ENCODE measurements at places on chromosomes 6 and 20.
A peak's percentile ranks its signal among the peaks of the same experiment; 100 is the strongest.

GRCh38 chr20:47674686-47675085 is 110.6 kb downstream of the SULF2 start:
- no peak for DNase-seq

DNA sequence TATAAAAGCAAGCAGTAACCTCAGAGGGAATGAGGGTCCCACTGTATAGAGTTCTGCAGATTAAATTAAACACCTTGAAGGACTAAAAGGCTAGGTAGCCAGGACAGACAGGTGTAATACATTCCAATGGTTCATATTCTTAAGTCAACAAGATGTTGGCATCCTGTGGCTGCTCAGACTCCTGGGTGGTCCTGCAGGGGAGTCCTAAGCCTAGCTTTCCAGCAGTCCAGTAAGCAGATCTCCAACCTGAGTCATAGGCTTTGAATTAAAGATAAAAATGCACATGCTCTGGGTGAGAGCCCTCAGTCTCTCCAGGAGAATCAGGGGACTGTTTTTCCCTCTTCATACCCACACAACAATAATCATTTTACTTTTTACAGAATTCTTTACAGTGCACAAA is 307.3 kb upstream of the SUPT3H start:
- no peak for DNase-seq

DNA sequence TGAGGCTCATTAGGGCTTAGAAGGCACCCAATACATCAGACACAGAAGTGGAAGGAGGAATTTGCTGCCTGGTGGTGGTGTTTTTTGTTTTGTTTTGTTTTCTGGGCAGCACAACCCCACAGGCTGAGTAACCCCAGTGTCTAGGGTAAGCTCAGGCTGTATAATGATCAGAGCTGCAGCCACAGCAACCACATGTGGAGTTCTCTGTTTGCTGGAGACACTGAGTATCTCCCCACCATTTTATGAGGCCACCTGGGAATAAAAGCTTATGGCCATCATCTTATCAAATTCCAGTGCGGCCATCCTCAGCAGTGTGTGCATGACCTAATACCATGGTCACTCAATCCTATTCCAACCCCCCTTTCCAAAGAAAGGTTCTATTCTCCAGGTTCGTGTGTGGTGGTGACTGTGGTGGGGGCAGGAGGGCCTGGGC is 3.4 kb upstream of the DLL1 start:
- no peak for DNase-seq

DNA sequence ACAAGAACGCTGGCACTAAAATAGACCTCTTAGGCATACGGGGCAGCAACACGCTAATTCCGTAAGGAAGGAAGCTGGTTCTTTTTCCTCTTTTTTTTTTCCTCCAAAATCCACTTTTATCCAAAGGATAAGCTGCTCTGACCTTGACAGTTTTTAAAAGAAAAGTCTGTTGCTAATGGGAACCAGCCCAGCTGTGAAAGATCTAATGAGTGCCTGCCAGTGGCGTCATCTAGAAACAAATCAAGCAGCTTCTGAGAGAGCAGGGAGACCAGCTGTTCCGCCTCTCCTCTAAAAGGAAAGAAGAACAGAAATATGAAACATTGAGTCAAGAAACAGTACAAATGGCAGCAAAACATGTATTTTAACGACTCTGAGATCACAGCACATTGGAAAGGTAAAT is 78.6 kb downstream of the FAXC start:
- DNase-seq: no peak

GRCh38 chr6:36160147-36160760 is 29.9 kb downstream of the MAPK13 start:
- no peak for DNase-seq

DNA sequence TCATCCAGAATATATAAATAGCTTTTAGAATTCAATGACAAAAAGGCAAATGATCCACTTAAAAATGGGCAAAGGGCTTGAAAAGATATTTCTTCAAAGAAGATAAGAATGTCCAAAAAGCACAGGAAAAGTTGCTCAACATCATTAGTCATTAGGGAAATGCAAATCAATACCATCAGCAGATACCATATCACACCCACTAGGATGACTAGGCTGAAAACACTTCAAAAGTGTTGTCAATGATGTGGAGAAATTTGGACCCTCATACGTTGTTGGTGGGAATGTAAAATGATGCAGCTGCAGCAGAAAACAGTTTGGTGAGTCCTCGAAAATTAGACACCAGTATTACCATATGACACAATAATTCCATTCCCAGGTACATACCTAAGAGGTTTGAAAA is 303.6 kb upstream of the SLC35B3 start:
- no peak for DNase-seq

DNA sequence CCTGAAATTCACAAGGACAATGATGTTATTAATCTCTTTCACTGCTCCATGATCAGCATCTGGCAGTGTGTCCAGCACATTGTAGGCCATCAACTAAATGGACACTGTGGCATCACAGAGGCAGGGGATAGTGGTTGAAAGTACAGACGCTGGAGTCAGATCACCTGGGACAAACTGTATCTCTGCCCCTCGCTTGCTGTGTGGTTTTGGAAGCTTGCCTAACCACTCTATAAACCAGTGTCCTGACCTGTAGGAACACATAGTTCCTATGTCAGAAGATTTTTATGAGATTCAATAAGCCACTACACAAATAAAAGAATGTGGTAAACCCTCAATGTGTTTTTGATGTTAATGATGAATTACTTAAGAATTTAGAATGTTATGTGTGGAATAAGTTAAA is 219.3 kb upstream of the RNF217 start:
- no peak for DNase-seq

DNA sequence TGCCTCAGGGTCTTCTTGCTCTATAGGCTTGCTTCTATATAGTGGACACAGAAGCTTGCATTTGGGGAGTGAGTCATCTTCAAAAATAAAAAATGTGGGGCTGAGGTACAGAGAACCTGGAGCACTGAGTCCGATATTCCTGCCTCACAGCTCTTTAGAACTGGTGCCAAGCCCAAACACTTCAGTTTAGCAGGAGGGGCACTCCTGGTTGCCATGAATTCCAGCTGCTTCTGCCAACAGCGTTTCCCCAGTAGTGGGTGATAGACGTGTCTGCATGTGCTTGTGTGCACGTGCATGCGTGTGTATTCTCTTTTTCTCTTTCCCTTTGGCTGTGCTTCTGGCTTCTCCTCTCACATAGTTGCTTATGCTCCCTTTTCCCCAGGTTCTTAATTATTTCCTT is 11.9 kb downstream of the DNPH1 start:
- no peak for DNase-seq

- DNase-seq: no peak
Observed at GRCh38 chr6:163651915-163652668, 237.6 kb downstream of the QKI start.

- no peak for DNase-seq
Observed at GRCh38 chr6:3882431-3882830, 33.3 kb downstream of the FAM50B start.

DNA sequence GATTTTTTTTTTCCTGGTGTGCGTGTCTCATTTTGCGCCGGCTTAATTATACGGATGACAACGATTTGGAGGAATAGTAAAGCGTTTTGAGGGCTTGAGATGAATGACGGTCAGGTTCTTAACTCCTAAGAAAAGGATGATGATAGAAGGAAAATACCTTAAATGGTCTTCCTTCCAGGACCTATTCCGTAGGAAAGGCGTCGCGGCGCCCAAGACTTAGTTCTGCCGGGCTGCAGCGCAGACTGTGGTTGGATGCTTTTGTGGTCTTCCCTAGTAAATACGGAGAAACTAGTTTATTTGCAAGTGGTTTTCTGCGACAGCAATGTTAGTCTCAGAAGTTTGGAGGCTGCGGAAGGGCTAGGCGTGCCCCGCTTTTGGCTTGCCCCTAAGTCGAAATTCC is 8.4 kb downstream of the GNAS-AS1 start:
- no peak for DNase-seq

DNA sequence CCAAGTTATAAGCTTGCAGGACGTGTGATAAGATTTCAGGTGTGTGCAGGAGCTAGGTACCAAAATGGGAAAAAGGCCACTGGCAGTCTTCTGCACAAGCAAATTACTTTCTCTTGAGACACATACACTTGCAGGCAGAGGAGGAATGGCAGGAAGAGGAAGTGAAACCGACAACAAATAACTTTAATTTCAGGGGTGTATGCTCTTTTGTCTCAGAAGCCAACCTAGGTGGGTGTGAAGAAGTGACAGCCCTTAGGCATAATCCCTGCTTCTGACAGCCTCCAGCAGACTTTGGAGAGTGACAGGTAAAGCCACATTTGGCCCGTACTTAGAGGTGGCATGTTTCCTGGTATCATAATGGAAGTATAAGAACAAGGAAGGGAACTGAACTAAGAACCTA is 118.8 kb upstream of the TRAF3IP2 start:
- peak; percentile 36 for DNase-seq

DNA sequence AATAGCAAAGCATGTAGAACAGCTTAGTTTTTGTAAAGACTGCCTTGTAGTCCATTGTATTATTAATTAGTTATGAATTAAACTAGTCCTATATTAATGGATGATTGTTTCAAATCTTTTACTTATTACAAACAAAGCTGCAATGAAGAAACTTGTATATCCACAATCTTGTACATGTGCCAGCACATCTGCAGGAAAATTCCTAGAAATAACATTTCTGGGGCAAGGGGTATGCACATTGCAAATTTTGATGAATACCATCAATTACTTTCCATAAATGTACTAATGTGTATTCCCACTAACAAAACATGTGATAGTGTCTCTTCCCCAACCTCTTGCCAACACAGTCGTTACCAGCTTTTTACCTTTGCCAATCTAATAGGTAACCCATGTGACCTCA is 73.6 kb upstream of the AKAP12 start:
- no peak for DNase-seq

GRCh38 chr6:130889423-130889822 is 62.2 kb downstream of the SMLR1 start:
- no peak for DNase-seq

- DNase-seq: no peak
Observed at GRCh38 chr20:35604449-35604747, 11.2 kb upstream of the SPAG4 start.

DNA sequence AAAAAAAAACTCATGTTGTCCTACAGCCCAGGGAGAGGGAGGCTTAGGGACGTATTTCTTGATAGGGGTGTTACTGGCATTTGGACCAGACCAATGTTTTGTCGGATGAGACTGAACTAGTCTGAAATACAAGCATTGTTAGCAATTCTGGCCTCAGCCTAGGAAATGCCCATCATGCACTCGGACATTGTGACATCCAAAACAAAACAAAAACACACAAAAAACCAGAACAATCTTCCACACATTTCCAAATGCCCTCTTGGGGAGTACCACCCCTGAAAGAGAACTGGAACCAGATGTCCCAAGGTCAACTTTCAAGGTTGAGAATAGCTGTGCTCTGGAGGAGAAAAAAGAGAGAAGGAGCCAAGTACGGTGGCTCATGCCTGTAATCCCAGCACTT is 299.1 kb upstream of the JARID2 start:
- DNase-seq: no peak

DNA sequence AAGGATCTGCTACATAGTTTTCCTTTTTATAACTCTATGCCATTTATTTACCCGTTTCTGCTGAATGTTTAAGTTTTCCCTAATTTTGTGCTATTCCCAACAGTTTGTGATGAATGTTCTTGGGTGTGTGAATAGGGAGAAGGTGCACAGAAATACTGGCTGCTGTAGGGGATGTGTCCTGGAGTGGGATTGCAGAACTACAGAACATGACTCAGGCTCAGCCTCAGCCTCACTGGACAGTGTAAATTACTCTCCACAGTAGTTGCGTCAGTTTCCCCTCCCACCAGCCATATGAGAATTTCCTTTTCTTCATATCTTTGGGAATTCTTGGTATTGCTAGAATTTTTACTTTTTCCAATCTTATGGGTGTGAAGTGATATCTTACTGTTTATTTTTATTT is 57.0 kb downstream of the SLX4IP start:
- DNase-seq: no peak

GRCh38 chr20:51335329-51335841 is 207.1 kb downstream of the NFATC2 start:
- no peak for DNase-seq

GRCh38 chr20:53706466-53707370 is 113.1 kb upstream of the ZNF217 start:
- DNase-seq: peak; percentile 58

GRCh38 chr6:129751384-129751783 is 41.4 kb upstream of the ARHGAP18 start:
- no peak for DNase-seq

DNA sequence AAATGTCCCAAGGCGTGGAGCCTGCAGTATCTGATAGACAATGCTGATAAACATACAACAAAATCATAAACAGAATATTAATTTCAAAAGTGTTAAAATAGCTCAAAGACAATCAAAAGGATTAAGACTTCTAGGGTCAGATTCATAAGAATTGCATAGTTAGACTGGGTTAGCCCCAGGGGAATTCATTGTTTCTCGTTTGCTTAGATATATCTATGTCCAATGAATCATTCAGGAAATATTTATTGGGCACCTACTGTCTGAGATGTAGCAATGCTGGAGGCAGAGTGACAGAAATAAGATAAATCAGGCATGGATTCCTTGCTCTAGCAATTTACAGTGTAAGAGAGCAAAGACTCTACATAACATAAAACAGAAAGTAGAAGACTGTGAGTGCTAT is 124.4 kb upstream of the PRL start:
- no peak for DNase-seq

DNA sequence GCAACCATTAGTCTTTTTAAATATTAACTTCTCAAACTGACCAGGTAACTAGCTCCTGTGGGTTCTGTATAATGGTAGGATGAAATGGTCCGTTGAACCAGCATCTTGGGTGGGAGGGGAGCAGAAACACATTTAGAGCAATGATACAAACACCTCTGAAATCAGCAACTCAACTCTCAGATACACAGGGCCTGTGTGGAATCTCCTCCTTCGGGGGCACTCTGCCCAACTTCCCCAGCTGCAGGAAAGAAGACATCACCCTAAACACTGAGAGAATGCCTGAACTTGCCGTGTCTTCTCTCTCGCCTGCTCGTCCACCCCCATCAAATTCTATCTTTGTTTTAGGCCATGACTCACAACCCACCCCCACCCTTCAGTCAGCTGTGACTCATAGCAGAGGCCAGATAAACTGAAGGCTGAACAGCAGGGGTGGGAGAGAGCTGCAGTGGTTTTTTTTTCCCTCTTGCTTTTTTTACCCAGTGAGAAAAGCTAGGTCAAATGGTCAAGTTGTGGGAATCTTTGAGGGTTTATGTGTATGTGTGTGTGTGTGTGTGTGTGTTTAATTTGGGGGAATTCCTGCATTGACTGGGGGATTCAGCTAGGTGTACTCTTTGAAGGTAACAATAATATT is 593.4 kb upstream of the JAG1 start:
- DNase-seq: no peak

DNA sequence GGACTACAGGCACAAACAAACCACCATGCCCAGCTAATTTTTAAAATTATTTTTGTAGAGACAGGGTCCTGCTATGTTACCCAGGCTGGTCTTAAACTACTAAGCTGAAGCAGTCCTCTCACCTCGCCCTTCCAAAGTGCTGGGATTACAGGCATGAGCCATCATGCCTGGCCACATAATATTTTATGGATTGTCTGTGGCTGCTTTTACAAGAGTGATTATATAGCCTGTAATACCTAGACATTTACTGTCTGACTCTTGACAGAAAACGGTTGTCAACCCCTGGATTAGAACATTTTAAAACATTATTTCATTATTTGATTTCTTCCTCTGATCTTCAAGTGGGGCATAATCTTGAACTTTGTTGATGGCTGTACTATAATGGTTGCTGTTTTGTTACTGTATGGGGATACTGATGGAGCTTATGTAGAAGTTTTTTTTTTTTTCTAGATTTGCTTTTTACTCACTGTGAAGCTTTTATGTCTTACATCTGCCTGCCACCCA is 14.3 kb downstream of the PARD6B start:
- DNase-seq: no peak

All from activated CD4-positive, alpha-beta T cell treated with anti-CD3 and anti-CD28 coated beads, Interleukin-2, amount 10 ng/mL, durations not matched to agents 7 days and 5 days (primary cell).